ENCODE measurements at places on chromosomes 5 and 9.

DNA sequence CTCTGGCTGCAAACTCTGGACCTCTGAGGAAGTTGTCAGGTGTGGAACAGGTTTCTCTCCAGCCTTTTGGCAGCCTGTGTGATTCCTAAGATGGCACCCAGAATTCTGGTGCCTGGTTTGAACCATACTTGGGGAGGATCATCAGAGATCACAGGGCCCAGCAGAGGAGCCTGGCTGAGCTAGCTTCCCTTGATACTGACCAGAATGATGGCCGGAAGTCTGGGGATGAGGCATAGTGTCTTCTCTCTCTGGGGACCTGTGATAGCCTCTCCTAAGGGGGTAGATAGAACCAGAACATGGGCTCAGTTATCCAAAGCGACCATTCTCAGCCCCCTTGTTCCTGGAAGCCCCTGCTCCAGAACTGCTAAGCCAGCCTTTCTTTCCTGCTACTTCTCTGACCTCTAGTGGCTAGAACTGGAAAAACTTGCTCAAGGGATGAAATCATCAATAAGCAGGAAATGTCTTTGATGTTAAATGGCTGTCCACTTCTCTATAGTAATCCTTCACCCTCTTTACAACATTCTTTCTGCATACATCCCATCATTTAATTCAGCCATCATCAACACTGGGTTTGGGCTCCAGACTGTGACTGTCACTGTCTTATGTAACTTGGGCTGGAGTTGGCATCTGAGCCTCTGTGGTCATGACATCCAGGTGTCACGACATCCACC is 55.1 kb downstream of the C9orf152 start:
- no peak for DNase-seq

DNA sequence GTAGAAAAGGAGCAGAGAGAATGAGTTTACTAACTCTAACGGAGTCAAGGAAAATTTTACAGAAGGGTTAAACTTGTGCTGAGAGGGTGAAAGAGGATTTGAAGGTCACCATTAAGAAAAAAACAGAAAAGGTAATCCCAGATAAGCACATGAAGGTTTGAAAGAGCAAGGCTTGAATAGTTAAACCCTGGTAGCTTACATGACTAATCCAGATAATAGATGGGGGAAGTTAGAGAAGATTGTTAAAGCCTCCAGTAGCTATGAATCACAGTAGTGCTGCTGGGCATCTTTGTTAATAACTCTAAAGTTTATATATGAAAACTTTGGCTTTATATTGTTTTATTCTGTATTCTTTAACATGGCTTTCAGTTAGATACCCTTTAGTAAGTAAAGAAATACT is 354.5 kb upstream of the FTMT start:
- DNase-seq: no peak

GRCh38 chr5:118548761-118549720 is 439.3 kb downstream of the DTWD2 start:
- peak; percentile 67 for DNase-seq

DNA sequence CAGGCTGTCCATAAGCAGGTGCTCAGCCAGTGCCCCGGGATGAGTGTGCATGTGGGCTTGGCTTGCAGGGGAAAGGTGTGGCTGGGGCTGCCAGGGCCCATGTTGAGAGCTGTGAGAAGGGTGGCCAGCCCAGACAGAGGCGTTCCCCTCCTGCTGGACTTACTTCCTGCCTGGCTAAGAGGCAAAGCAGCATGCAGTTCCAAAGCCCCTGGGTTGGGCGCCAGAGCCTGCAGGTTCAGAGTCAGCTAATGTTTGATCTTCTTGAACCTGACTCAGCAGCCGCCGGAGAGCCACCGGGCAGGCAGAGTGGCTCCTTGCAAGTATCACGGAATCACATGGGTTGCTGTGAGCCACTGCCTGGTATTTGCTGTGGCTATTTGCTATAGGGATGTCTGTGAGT is 168.4 kb upstream of the MAP1B start:
- DNase-seq: no peak

GRCh38 chr5:139181322-139181730 is 16.8 kb downstream of the SIL1 start:
- DNase-seq: no peak

- DNase-seq: no peak
These were observed 41.2 kb upstream of the VCAN start for GRCh38 chr5:83430130-83431010.

GRCh38 chr5:56191656-56192055 is 41.5 kb downstream of the ANKRD55 start:
- DNase-seq: no peak

DNA sequence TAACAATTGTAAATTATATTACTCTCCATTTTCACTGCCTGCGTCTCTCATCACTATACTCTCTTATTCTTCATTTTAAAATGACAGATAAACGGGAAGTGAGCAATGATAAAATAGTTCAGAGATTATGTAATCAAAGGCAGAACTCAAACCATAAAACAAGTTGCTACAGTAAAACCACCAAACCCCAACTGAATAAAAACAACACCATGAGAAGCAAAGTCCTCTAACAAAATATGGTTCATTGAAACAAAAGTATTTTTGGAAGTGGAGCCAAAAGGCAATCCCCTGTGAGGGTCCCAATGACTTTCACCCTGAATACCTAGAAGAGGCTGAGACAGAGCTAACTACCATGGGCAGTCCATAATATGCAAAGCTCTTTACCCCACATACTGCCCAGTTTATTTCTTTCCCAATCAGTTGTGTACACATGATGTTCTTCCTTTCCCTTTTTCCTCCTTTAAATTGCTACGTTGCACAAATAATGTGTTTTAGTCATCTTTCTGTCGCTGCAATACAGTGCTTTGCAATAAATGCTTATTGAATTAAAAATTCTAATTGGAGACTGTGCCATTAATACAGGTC is 64.0 kb upstream of the PTGER4 start:
- no peak for DNase-seq

- DNase-seq: no peak
These were observed 413.9 kb downstream of the SPOCK1 start for GRCh38 chr5:137085206-137085605.

- no peak for DNase-seq
These were observed 42.0 kb downstream of the VLDLR start for GRCh38 chr9:2663461-2664173.

- no peak for DNase-seq
These were observed 81.0 kb upstream of the EQTN start for GRCh38 chr9:27377811-27378456.

GRCh38 chr9:26081847-26082246 is 403.6 kb upstream of the TUSC1 start:
- DNase-seq: no peak

DNA sequence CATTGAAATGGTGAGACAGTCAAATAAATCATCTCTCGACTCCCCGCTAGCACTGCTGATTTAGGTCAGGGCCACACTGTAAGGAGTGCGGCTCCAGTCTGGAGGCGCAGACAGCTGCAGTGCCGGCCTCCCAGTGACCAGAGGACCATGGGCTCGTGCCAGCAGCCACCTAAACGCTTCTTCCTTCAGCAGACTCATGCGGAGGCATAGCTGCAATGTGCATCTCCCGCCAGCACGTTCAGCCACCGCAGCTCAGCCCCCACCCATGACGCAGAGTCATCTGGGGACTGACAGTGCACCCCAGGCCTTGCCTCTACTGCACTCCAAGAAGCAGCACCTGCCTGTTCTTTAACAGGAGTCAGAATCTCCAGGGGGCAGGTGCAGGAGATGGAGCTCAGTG is 13.6 kb upstream of the MAPK9 start:
- no peak for DNase-seq

DNA sequence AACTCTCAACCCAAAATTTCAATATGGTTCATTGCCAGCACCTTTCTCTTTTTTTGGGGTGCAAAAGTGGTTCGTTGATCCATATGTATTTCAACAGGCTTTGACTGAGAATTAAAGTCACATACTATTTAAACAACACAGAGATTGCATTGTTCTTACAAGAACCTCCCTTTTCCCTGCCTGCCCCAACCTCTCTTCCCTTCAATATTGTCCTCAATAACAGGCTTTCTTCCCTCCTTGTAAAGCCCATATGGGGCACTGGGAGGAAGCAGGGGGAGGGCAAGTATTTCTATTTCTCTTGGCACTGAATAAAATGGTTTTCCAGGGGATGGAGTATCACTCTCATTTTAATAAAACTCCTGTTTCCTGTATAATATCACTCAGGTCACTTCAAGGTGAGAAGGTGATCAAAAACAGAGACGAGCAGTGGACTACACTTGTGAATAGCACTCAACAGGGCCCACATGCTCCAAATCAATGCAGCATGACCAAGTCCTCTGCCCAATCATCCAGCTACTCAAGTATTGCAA is 65.1 kb downstream of the EFNA5 start:
- DNase-seq: no peak

GRCh38 chr5:157828944-157829639 is 29.9 kb downstream of the CLINT1 start:
- no peak for DNase-seq

DNA sequence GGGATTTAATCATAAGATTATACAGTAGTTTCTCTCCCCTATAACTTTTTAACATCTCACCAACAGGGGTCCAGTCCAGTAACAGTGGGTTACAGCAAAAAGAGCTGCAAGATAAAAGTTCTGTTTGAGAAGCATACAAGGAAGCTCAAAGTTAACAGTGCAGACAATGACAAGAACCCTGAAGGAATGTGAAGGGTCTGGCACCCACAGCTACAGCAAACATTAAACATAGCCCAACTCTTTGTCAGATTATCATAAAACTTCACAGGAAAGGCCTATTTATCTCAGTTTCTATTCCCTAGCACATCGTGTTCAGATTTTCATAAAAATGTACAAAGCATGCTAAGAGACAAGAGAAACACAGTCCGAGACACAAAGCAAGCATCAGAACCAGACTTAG is 309.4 kb downstream of the DIRAS2 start:
- DNase-seq: no peak

DNA sequence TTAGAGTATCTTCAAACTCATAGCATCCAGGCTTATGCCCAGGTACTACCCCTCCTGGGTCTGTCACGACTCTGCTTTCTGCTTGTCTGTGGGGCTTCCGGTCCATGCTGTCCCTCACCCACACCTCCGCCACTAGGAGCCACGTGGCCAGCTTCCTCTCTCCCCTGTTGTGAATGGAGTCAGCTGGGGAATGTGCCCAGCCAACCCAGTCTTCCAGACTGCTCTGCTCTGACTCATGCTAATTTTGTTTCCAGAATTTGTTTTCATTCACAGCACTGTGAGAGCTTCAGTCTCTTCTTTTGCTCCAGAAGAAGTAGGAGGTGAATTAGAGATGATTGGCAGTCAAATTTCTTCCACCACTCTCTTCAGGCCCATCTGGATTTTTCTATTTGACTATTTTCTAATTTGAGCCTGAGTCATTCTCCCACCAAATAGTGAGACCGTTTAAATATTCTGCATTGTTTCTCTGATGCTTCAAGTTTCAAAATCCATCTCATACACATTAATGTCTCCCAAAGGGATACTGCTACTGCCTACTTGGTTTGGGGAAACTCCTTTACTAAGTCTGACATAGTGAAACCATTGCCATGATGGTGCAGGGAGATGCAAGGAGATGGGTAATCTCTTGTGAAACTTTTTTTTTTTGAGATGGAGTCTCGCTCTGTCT is 424.1 kb upstream of the KIF2A start:
- DNase-seq: peak; percentile 2

- DNase-seq: no peak
These were observed 46.2 kb downstream of the F2RL2 start for GRCh38 chr5:76576996-76577395.

- no peak for DNase-seq
These were observed 234.7 kb downstream of the NMUR2 start for GRCh38 chr5:152170350-152170749.

All from GM04503 (cell line).